ENCODE measurements at places on chromosomes 3 and 15. TPM values are rescaled to one million over a fixed set of nuclear protein-coding genes. Genes with fewer than 3 reads are reported as not detected.

The GPR149 gene
- polyA plus RNA-seq: not detected

The STRIT1 gene
- polyA plus RNA-seq: not detected

The FGF7 gene
- polyA plus RNA-seq: 2.0 TPM

The FANCD2OS gene
- not detected for polyA plus RNA-seq

The CHDH gene
- polyA plus RNA-seq: 0.75 TPM

The RPLP1 gene
- polyA plus RNA-seq: 725 TPM

The ST6GAL1 gene
- 1.5 TPM for polyA plus RNA-seq

The GXYLT2 gene
- polyA plus RNA-seq: 0.42 TPM

The ASB14 gene
- polyA plus RNA-seq: 0.13 TPM
